ENCODE measurements at places on chromosomes 7 and 10.

DNA sequence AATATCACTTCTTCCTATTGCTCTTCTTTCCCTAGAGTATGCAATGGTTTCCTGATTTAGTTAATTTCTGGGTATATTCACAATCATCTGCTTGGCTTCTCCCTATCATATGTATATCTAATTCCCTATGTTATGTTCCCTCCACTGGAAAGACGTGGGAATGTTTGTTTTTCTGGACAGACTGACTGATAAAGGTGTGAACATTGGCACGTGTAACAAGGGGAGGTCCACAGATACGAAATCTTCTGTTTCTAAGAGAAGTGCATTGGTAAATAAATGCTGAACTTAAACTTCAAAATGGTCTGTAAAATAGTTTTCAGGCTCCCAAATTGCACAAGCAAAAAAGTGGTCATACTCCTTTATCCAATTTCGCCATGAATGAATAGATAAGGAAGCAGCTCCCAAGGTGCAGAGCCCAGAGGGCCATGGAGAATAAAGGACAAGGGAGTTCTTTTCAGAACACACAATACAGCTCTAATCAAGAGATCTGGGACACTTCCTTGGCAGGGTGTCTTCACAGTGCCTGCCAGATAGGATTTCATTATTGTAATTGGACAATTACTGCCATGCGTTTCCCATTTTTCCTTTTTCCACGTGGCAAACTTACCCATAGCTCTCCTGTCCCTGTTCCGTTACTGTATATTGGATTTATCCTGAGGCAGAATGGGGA, 141.9 kb downstream of the RNF133 start:
- DNase-seq = no peak

- no peak for DNase-seq
Observed at GRCh38 chr7:130961128-130961601, 227.2 kb upstream of the KLF14 start.

GRCh38 chr7:43769281-43769680, 10.8 kb downstream of the BLVRA start:
- no peak for DNase-seq

DNA sequence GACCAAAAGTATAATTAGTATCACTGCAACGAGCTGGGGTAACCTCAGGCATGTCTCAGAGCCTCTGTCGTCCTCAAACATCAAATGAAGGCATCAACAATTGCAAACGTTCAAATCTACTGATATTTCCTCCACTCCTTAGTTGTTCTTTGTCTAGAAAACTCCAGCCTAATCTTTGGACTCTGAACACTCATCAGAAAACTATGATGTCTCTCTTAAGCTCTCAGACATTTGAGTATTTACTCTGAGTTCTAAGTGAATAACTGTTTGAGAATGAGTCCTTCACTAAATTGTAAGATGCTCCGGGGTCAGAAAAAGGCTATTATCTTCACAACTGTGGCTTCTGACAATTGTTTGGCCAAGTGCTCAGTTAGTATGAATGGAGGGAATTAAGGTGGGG, 536.4 kb downstream of the NRG3 start:
- no peak for DNase-seq

DNA sequence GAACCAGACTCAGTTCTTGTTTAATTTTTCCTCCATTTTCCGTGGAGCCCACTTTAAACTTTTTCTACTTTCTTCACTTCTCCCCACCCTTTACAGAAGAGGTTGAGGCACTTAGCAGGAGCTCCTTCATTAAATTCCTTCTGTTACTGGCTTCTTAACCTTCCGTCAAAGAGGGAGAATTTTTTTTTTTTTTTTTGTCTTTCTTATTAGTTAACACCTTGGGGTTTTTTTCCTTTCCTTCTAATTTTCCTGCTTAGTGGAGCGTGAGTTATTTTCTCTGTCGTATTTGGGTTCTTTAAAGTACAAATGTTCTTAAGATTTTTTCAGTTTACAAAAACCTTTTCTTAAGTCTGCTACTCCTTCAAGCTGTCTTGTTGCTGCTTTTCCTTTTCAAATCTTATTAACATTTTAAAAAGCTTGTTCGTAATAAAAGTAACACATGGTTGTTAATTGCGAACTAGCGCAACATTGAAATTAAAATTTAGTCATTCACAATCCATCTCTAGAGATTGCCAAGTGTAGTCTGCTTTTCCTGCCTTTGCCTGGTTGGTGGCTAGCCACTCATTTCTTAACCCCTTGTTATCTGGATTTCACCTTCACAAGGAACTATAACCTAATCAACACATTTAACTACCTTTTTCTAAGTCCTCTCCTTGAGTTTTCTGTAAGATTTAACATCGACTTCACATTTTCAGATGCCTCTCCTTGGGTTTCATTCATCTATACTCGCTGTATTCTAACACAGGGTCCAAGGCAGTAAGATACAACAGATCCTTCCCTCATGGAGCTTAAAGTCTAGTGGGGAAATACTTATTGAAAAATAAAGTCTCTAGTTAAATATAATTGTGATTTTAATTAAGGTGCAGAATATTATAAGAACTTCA, 2.0 kb downstream of the BMPR1A start:
- DNase-seq = no peak

GRCh38 chr7:80860554-80860953, 58.3 kb downstream of the SEMA3C start:
- no peak for DNase-seq

- no peak for DNase-seq
Observed at GRCh38 chr7:136665878-136666509, 202.5 kb upstream of the CHRM2 start.

- no peak for DNase-seq
Observed at GRCh38 chr7:26959290-26959689, 94.9 kb upstream of the SKAP2 start.

- DNase-seq = no peak
Observed at GRCh38 chr10:132478341-132479023, 59.1 kb upstream of the INPP5A start.

GRCh38 chr10:48700493-48700892, 15.8 kb downstream of the WDFY4 start:
- DNase-seq = no peak

- no peak for DNase-seq
Observed at GRCh38 chr7:24133691-24134090, 150.3 kb upstream of the NPY start.

GRCh38 chr7:142581341-142581740, 167.9 kb upstream of the PRSS1 start:
- no peak for DNase-seq

GRCh38 chr7:36147361-36147760, 5.7 kb upstream of the EEPD1 start:
- DNase-seq = no peak

DNA sequence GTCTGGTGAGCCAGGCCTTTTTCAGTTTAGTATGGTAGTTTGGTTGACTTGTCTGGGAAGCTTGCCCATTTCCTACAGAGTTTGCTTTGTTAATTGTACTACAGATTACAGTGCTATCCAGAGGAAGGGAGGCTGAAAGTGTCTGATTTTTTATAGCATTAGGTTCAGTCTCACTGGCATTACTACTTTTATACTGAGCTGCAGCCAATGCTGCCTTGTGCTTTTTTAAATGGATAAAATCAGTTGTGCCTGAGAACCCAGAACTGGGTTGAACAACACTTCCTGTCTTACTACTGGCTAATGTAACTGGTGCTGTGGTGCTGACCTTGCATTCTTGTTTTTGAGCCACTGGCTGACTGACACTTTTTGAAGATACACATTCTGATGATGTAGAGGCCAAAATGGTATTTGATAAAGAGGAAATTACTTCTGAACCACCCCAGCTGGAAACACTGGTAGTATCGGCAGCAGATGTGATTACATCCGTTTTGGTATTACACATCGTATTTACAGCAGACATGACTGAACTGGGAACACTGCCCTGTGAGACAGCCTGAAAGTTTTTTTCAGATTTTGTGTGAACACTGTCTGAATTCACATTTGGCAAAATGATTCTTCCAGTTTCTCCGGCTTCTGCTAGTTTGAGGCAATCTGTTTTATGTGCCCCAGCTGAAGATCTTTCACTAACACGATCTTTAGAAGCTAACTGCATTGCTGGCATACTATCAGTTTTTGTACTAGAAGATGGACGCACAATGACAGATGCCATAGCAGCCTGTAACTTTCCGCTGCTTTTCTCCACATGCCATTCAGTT, 74.1 kb downstream of the NRBF2 start:
- no peak for DNase-seq

GRCh38 chr7:18468795-18469194, 26.8 kb upstream of the HDAC9 start:
- DNase-seq = no peak

- DNase-seq = no peak
Observed at GRCh38 chr7:135684136-135684535, 21.8 kb downstream of the STMP1 start.

DNA sequence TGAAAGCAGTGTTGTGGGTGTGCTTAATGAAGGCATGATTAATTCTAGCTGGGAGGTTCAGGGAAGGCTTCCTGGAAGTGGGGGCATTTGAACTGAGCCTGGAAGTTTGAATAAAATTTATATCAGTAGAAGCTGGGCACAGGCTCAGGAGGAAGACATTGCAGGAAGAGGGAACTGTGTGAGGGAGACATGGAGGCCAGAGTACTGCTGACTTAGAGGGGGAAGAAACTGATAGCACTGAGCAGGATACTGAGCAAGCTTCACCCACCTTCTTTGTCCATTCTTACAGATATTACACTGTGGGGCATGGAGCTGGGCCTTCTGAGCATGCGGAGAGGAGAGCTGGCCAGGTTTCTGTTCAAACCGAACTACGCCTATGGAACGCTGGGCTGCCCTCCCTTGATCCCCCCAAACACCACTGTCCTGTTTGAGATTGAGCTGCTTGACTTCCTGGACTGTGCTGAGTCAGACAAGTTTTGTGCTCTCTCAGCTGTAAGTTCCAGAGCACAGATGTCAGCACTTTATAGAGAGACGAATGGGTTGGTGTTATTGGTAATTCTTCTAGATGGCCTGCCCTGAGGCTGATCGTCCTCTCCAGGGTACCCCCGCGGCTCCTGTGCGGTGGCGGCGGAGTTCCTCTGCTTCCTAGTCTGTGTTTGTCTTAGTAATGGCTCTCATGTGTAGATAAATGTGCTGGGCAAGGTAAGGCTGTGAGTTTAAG, 2.1 kb downstream of the FKBP6 start:
- DNase-seq = no peak

GRCh38 chr10:83612746-83613145, 526.6 kb upstream of the GHITM start:
- DNase-seq = no peak

DNA sequence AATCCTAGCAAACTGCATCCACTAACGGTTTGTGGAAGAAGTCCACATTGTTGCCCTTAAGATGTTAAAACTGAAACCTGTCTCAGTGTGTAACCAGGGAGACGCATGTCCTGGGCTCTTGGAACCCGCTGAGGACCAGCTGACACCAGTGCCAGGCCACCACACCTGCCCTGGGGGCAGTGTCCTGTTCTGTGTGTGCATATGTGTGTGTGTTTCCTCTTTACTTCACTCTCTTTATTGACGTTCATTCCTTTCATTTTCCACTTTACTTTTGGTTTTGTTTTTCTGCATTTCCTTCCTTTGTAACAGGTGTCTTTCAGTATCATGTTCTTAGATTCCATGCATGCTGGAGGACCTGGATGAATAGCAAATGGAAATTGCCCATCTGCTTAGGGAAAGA, 83.8 kb downstream of the TEX36 start:
- DNase-seq = no peak

DNA sequence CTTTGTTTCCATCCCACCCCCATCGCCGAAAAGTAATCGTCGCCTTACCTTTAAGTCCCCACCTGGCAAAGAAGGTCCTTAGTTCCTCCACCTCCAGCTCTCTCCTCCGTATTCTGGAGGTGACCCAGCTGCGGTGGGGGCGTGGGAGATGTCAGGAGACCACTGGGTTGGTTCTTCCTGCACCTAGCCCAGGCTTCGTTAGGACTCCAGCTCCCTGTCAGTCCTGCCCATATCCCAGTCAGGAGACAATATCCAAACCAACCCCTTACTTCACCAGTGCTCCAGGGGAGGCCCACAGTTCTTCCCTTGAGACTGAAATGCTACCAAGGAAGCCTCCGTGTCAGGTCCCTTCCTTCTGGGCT, 693 bp downstream of the ADIRF start:
- DNase-seq = no peak

DNA sequence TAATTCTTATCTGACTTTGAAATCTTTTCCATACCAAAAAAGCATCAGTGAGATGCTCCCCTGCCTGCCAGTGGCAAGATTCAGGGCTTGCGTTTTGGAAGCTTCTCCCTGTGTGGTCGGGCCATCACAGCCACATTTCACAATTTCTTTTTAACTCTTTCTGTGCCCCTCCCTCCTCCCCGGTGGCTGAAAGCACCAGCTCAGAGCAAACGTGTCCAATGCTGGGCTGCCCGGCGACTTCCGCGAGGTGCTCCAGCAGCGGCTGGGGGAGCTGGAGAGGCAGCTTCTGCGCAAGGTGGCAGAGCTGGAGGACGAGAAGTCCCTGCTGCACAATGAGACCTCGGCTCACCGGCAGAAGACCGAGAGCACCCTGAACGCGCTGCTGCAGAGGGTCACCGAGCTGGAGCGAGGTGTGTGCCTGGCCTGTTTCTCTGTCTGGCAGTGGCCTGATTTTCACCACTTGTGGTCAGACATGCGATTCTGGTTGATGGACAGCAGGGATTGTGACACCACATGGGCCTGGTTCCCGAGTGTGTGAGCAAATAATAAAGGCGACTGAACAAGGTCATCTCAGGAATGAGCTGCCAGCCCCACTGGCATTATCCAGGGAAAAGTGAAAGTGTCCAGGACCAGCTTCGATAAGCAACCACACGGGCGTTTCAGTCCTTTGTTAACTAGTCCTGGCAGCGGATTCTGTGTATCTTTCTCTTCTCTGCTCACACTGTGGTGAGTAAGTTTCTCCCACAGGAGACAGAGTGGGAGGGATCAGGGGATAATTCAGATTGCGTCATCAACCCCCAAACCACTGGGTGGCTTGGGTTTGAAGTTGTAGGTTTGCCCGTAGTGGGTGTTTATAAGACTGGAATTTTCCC, 2.6 kb downstream of the NPTX2 start:
- DNase-seq = no peak

- DNase-seq = no peak
Observed at GRCh38 chr10:90905925-90906324, 15.0 kb downstream of the ANKRD1 start.

DNA sequence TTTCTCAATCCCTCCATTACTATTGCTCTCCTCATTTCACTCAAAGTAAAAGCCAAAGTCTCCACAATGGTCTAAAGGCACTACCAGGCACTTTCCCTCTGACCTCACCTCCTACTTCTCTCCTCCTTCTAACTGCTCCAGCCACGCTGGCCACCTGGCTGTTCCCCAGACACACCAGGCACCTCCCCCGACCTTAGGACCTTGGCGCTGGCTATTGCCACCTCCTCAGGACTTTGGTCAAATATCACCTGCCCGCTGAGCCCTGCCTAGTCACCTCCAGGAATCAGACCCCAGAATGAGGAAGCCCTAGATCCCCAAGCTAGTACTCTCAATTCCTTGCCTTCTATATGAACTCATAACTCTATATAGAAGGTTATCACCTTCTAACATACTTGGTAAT, 66.2 kb upstream of the STEAP1B start:
- DNase-seq = no peak

DNA sequence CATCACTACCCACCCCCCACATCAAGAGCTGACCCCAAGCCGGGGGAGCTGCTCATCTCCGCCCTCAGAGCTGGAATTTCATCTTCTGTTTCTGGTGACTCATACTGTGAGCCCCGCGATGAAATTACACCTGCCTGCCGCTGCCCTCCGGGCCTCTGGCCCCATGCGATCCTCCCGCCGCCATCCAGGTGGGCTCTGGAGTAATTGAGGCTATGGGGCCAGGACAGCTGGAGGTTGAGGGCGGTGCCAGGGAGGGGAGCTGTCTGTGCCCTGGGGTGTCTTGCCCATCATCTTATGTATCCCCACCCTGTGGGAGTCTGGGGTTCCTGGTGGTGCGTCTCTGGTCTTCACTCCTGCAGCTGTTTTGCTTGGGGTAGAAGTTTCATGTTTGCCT, 9.0 kb downstream of the GTF2IRD1 start:
- no peak for DNase-seq
